PC-9 (cell line): ENCODE measurements at places on chromosomes 3 and 15. TPM values are rescaled to one million over a fixed set of nuclear protein-coding genes. Genes with fewer than 3 reads are reported as not detected.

DNA sequence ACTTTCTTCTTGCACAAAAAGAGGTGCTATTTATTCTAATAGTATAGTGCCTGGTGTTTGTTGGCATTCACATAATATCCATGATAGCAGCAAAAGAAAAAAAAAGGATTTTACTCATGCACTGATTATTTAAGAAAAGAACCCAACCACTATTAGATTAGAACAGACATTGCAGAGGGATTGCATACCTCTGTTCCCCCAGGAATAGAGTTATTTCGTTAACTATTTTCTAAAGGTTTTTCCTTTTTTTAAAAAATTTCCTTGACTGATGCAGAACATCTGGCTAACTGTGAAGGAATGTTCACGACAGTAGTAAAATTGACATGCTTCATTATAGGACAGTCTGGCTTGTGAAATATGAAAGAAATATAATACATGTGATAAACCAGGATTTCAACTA is 136.6 kb upstream of the PTX3 start:
- no peaks in the 10 kb centered on the region for H3K4me1 ChIP-seq
- H3K36me3 ChIP-seq = no peaks in the 10 kb centered on the region
- H3K27me3 ChIP-seq = no peaks in the 10 kb centered on the region
- no peak for DNase-seq

GRCh38 chr3:112818289-112818688 is 28.4 kb downstream of the CD200R1L start:
- H3K4me1 ChIP-seq = peaks cover 47% of the 10 kb centered on the region
- no peaks in the 10 kb centered on the region for H3K36me3 ChIP-seq
- no peak for DNase-seq
- no peaks in the 10 kb centered on the region for H3K27me3 ChIP-seq
- H3K27ac ChIP-seq = 0 out of 2 replicates have a peak overlapping the region, but pooled peaks have one; percentile 4

CD86 gene
- total RNA-seq = not detected in 2 replicates

TF gene
- total RNA-seq = 0.18 and 0.24 TPM in 2 replicates

- DNase-seq = peak; percentile 22
- no peak overlapping the region for H3K4me3 ChIP-seq
- H3K27ac ChIP-seq = no peak overlapping the region
- no peaks in the 10 kb centered on the region for H3K4me1 ChIP-seq
- no peaks in the 10 kb centered on the region for H3K27me3 ChIP-seq
- no peaks in the 10 kb centered on the region for H3K36me3 ChIP-seq
These were observed 319.3 kb upstream of the NECTIN3 start for GRCh38 chr3:110752307-110752706.

- H3K27ac ChIP-seq = no peak overlapping the region
- no peak overlapping the region for H3K4me3 ChIP-seq
- DNase-seq = no peak
- H3K4me1 ChIP-seq = no peaks in the 10 kb centered on the region
These were observed 73.0 kb downstream of the HCN4 start for GRCh38 chr15:73295630-73296286.

DGKG gene
- total RNA-seq = 9.8 and 20.0 TPM in 2 replicates

GRCh38 chr3:105906836-105907235 is 38.0 kb upstream of the CBLB start:
- no peak for DNase-seq
- H3K27ac ChIP-seq = no peak overlapping the region
- H3K36me3 ChIP-seq = no peaks in the 10 kb centered on the region
- H3K27me3 ChIP-seq = no peaks in the 10 kb centered on the region
- no peak overlapping the region for H3K4me3 ChIP-seq
- peaks cover 12% of the 10 kb centered on the region for H3K4me1 ChIP-seq

DNA sequence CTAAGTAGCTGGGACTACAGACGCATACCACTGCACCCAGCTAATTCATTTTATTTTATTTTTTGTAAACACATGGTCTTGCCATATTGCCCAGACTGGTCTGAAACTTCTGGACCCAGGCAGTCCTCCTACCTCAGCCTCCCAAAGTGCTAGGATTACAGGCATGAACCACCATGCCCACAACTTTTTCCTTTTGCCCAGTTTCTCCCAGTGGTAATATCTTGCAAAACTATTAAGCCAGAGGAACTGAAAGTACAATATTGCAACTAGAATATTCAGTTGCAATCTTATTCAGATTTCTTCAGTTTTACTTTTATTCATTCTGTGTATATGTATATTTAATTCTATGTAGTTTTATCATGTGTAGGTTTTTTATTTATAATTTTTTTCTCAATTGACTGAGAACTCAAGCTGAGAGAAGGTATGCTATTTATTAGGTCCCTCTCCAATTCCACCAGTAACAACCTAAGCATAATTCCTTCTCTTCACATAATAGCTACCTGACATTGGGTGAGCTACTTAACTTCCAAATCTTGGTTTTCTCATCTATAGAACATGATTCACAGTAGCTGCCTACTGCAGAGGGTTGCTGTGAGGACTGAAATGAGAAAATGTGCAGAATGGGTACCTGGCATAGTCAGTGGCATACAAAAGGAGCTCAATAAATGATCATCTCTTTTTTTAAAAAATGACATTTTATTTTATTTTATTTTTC is 30.8 kb downstream of the KLHL18 start:
- no peaks in the 10 kb centered on the region for H3K36me3 ChIP-seq
- no peak overlapping the region for H3K27ac ChIP-seq
- DNase-seq = no peak
- H3K4me1 ChIP-seq = no peaks in the 10 kb centered on the region
- H3K27me3 ChIP-seq = no peaks in the 10 kb centered on the region
- no peak overlapping the region for H3K4me3 ChIP-seq

DNA sequence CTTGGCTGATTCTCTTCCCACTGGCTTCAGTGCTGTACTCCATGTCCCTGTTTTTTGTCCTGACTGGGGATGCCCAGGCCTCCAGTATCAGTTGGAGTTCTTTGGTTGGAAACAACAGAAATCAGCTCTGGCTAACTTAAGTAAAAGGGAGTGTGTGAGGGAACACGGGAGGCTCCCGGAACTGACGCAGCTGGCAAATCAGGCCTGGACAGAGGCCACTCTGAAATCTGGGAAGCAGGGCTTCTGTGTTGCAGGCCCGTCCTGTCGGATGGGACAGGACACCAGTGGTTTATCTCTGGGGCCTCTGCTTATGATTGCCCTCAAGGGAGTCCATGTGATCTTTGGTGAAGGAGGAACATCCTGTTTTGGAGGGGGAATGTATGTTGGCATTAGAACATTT is 124.3 kb downstream of the CHCHD6 start:
- H3K27ac ChIP-seq = no peak overlapping the region
- H3K4me3 ChIP-seq = no peak overlapping the region
- no peak for DNase-seq

DNA sequence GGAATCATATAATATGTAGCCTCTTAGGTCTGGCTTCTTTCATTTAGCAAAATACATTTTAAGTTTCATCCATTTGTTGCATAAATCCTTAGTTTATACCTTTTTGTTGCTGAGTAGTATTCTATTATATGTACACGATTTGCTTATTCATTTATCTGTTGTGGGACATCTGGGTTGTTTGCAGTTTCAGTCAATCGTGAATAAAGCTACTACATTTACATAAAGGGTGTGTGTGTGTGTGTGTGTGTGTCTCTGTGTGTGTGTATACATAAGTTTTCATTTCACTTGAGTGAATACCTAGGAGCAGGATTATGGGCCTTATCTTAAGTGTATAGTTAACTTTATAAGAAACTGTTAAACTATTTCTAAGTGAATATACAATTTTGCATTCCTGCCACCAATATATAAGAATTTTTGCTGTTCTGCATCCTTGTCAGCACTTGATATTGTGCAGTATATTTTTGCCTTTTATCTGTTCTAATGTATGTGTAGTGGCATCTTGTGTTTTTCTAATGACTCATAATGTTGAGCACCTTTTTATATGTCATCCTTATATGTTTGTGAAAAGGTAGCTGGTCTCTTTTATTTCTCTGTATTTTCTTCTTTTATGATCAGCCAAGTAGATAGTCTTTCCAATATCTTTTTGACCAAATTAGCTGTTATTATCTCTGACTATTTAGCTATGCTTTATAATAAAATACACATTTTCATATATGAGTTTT is 55.0 kb downstream of the GLCE start:
- no peak overlapping the region for H3K27ac ChIP-seq
- no peaks in the 10 kb centered on the region for H3K27me3 ChIP-seq
- H3K4me3 ChIP-seq = no peak overlapping the region
- no peaks in the 10 kb centered on the region for H3K4me1 ChIP-seq
- no peaks in the 10 kb centered on the region for H3K36me3 ChIP-seq

DLEC1 gene
- total RNA-seq = 0.35 and 0.45 TPM in 2 replicates

GRCh38 chr15:77012868-77013267 is 17.9 kb downstream of the PSTPIP1 start:
- H3K27me3 ChIP-seq = no peaks in the 10 kb centered on the region
- DNase-seq = no peak
- H3K4me3 ChIP-seq = no peak overlapping the region
